ENCODE measurements at places on chromosomes 11 and 22.

- DNase-seq: no peak
Observed at GRCh38 chr22:48434156-48434867, 1393.4 kb downstream of the BRD1 start.

DNA sequence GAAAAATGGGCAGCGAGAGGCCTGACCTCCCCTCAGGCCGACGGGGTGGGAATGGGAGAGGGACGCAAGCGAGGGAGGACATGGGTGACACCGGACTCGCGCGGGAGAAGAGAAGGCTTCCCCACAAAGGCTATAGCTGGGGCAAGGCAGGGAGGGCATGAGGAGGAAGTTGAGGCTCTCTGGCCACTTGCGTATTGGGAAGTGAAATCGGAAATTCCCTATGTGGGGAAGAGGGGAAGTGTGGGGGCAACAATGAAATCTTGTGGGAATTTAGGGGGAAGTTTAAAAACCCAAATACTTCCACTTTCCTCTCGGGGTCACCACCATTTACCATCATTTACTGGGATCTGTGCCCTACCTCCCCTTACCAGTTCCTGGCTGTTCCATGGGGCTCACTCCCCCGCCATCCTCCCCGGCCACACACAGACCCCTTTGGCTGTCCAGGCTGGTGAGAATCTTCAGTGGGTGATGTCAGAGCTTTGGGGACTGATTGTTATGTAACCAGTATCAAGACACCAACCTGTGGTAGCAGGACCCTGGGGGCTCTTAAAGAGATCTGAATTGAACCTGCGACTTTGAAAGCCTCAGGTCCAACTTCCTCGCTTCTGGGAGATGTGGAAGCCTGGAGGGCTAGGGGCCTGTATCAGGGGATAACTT is 951 bp upstream of the EHD1 start:
- DNase-seq: no peak

GRCh38 chr22:32949391-32950173 is 108.6 kb downstream of the SYN3 start:
- DNase-seq: no peak

GRCh38 chr11:93248602-93249001 is 50.8 kb upstream of the SLC36A4 start:
- DNase-seq: no peak

All from activated T-cell treated with anti-CD3 and anti-CD28 coated beads, Interleukin-2, amount 50 U/mL, for 1 hour (primary cell).